ENCODE measurements at places on chromosomes 13 and 19.

GRCh38 chr19:39497996-39498797, 550 bp upstream of the DLL3 start:
- DNase-seq: no peak

DNA sequence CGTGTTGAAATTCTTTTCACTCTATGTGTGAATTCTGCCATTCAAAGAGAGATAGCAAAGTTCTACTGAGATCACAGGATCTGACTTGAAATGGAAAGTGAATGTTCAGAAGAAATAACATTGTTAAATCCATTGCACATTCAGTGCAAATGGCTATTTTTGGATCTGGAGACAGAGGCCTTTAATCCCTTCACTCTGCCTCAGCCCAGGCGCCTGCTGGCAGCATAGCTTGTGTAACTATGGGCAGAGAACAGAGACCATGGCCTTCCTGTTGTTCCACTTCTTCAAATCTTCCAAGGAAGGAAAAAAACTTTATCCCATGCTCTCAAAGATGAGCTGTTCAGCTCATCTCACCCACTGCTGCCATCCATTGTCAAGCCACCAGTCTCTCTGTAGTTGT, 265.4 kb downstream of the LMO7 start:
- no peak for DNase-seq

DNA sequence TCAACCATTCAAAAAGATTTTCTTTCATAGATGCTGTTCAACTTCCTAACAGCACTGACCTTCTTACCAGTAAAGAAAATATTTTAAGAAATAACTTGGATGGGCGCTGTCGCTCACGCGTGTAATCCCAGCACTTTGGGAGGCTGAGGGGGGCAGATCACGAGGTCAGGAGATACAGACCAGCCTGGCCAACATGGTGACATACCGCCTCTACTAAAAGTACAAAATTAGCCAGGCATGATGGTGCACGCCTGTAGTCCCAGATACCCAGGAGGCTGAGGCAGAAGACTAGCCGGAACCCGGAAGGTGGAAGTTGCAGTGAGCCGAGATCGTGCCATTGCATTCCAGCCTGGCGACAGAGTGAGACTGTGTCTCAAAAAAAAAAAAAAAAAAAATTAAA, 865.7 kb upstream of the SLC10A2 start:
- DNase-seq: no peak

GRCh38 chr13:37995092-37995491, 125.5 kb upstream of the TRPC4 start:
- DNase-seq: no peak

DNA sequence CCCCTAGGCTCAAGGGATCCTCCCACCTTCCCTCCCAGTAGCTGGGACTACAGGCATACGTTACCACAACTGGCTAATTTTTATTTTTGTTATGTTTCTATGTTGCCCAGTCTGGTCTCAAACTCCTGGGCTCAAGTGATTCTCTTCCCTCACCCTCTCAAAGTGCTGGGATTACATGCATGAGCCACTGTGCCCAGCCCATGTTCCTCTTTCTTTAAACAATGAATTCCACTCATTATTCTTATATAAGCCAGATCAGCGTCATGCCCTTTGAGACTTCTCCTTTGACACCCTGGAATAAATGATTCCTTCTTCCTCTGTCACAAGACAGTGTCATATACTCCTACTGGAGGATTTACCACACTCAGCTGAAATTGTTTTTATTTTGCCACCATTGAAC, 519.9 kb upstream of the SPRY2 start:
- no peak for DNase-seq

- no peak for DNase-seq
Measured at GRCh38 chr13:37274569-37275497, 169.4 kb upstream of the CSNK1A1L start.

DNA sequence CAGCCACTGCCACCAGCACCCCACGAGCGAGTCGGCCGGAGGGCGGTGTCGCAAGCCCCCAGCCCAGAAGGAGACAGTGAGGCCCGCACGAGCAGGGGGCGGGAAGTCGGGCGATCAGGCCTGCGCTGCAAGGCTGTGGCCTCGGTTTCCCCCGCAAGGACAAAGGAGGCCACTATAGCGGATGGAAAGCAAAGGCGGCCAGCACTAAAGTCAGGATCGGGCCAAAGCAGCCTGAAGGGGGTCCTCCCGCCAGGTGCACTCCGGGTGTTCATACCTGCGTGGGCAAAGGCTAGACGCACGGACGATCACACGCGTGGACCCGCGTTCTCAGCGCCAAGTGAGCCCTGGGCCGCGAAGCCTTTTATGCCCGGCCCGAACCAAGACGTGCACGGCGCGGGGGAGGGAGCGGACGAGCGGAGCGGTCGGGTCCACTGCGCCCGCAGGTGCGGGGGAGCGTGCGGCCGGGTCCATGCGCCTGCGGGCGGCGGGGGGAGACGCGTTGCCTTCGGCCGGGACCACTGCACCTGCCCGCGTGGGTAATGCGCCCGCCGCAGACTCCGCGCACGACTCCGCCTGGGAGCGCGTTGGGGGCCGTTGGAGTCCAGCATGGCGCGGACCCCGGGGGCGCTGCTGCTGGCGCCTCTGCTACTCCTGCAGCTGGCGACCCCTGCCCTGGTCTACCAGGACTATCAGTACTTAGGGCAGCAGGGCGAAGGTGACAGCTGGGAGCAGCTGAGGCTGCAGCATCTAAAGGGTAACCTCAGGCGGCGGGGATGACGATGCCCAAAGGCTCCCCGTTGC, at the start of the genes PRDX2 and THSD8:
Gene PRDX2 (minus strand): TSS at position 335 of the 801 bp plus-strand sequence. CDS start 539 bp downstream, outside the sequence.
Gene THSD8 (plus strand): TSS at position 604 of the 801 bp plus-strand sequence. CDS start 3 bp downstream, at position 607.
- peak; percentile 75 for DNase-seq

- DNase-seq: no peak
Measured at GRCh38 chr19:33075519-33075918, 5.5 kb upstream of the GPATCH1 start.

GRCh38 chr13:112821340-112822055, 131.7 kb downstream of the ATP11A start:
- no peak for DNase-seq

- no peak for DNase-seq
Measured at GRCh38 chr13:59962343-59962742, 201.4 kb downstream of the DIAPH3 start.

- DNase-seq: no peak
Measured at GRCh38 chr19:34365463-34366401, 736 bp downstream of the GPI start.

DNA sequence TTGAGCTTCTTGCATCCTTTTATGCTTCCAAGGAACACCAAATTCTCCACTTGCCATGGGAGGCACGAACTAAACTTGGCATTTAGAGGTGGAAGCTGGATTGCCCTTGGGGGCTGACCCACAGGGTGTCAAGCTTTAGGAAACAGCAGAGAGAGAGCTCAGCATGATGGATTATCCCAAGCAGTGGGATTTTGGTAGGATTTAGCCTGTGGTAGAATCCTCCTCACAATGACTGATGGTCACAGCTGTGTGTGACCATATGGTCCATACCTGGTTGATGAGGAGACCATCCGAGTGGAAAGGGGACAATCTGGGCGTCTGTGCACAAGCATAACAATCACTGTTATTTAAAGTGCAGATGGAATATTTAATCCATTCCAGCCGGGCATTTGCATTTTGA, 40.1 kb upstream of the PSG9 start:
- no peak for DNase-seq

DNA sequence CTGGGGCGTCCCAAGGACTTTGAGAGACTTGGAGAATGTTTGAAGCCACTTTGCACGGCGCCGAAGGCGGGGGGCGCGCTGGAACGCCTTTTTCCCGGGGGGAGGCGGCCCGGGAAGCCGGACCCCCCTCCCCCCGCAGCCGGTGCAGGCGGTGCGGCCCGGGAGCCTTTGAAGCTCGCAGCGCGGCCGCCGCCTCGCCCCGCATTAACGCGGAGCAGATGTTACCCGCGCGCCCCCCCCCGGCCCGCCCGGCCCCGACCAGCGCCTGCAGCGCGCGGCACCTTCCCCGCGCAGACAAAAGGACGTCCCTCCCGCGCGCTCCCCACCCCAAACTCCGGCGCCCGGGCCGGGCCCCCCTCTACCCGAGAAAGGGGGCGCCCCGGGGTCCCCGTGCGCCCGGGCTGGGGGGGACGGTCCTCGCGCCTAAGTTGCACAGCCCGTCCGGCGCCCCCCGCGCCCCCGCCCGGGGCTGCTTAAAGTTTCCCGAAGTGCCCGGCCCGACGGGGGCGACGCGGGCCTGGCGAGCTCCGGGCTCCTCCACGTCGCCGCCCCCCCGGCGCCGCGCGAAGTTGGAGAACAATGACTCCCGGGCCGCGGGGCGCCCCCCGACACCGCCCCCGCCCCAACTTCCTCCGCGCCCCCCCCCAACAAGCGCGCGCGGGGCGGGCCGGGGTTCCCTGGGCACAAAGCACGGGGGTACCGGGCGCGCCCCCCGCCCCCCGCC, 685 bp downstream of the TCF3 start:
- DNase-seq: peak; percentile 30

- DNase-seq: no peak
Measured at GRCh38 chr19:8306235-8307054, 1.7 kb downstream of the CD320 start.

GRCh38 chr13:30708541-30708940, 26.8 kb upstream of the ALOX5AP start:
- DNase-seq: no peak

DNA sequence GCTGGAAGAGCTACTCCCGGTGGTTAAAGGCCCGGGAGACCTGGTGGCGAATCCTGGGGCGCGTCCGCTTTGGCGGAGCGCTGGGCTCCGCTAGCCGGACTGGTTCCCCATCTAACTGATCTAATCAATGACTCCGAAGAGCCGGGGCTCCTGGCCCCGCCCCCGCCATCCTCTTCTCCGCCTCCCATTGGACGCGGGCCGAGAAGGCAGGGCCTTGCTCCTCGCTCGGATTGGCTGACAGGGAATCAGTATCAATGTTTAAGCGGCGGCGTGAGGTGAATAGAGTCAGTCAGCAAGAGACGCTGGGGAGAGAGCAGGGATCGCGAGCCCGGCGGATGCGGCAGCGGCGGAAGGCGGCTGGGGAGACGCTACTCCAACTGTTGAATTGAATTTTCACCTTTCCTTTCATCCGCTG, 1.7 kb upstream of the PCDH17 start:
- DNase-seq: peak; percentile 19

- no peak for DNase-seq
Measured at GRCh38 chr19:55305983-55306562, 19.1 kb downstream of the TMEM150B start.

DNA sequence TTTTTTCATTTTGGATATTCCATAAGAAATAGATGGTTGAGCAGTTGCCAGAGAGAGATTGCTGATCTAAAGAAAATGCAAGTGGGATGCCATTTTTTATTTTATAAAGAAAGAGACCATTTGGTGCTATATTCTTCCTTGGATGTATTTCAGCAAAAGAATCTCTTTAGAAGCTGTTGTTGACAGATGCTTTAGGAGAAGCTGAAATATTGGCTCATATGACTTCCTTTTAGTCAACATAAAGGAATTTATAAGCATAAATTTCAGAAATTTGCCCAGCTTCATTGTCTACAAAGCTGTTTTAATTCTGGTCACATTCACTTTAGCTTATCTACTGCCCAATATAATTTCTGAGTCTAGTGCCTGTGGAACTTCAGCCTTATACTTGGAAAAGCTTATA, 36.9 kb downstream of the POLR1D start:
- DNase-seq: no peak

GRCh38 chr13:46804391-46804815, 7.4 kb upstream of the ESD start:
- DNase-seq: no peak

DNA sequence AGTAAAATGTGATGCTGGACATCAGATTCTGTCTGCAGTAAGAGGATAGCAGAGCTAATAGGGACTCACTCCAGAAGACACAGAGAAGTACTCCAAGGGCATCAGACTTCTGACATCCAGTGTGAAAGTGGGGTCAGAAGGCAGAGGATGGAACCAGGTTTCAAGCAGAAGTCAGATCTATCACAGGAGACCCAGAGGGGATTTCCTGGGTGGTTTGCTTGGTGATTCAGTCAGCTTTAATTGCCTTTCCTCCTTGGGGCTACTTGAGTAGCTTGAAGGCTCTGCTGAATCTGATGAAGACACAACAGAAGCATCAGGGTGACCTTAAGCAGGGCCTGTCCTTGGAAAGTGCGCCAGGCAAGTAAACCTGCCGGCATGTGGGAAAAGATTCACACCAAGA, 300.6 kb downstream of the COG6 start:
- DNase-seq: peak; percentile 44

DNA sequence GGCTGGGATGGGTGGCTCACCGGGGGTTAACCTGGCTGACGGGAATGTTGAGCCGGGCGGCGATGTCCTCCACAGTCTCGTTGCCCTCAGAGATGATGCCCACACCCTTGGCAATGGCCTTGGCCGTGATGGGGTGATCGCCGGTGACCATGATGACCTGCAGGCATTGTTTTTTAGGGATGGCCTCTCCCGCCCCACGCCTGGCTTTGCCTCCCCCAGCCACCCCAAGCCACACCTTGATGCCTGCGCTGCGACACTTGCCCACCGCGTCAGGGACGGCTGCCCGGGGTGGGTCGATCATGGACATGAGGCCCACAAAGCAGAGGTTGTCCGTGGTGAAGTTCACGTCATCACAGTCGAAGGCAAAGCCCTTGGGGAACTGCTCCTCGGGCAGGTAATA, 16.1 kb downstream of the ATP1A3 start:
- DNase-seq: no peak

GRCh38 chr13:92362717-92363116, 863.9 kb upstream of the GPC6 start:
- no peak for DNase-seq

DNA sequence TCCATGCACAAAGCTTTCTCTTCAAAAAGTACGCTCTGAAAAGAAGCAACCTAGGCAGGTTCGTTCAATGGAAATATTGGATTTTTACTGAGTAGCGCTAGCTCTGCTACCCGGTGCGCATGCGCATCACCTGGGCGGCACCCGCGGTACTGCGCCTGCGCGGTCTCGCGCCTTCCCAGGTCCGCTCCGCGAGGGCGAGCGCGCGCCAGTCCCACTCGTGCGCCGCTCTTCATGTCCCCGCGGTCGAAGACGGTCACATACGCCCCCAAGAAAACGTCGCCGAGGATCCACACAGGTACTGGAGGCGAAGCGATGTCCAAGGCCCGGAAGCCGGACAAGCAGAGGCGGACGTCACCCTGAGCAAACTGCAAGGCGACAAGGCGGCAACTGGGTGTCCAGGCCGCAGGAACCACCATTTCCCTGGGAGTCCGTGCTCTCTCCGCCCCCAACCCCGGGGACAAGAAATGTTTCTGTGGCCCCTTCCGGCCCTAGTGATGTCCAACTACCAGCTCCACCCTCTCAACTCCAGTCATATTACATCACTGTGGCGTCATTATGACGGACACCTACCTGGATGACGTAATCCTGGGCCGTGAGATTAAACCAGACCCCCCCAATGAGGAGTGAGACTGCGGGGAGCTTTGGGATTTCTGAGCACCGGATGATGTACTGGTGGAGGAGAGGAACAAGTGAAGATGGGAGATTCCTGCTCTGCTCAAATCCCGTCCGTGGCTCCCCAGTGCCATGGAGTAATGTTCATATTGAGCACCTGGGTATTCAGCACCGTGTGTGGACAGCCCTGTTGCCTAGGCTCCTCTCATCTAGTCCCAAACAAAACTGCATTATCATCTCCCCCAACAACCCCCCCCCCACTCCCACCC, 4.8 kb upstream of the KCNC3 start:
- peak; percentile 78 for DNase-seq

All from CD4-positive, alpha-beta T cell treated with Interleukin-15 for 4 hours (primary cell).